ENCODE measurements at places on chromosomes 13 and 19.

DNA sequence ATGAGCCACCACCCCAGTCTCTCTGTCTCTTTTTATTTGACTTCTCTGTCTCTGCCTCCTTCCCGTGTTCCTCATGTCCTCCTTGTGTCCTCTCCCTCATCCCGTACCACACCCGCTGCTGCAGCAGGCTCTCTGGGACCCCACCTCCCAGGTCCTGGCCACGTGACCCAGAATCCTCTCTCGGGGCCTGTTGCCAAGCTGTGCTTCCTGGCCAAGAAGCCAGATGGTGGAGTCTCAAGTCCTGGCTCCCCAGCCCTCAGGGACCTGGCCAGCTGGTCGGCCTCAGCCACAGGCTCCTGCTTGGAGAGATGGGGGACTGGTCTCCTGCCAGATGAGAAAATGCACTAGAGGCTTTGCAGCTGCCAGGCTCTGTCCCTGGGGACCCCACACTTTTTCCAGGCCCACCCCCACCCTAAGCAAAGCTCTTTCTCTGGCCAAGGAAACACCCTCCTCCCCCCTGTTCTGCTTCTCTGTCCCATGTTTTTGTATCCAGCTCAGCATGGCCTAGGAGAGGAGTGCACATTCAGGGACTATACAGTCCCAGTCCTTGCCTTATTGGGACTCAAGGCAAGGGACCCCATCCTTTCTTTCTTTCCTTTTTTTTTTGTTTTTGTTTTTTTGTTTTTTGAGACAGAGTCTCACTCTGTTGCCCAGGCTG is 34.3 kb upstream of the SHKBP1 start:
- no peak for DNase-seq

DNA sequence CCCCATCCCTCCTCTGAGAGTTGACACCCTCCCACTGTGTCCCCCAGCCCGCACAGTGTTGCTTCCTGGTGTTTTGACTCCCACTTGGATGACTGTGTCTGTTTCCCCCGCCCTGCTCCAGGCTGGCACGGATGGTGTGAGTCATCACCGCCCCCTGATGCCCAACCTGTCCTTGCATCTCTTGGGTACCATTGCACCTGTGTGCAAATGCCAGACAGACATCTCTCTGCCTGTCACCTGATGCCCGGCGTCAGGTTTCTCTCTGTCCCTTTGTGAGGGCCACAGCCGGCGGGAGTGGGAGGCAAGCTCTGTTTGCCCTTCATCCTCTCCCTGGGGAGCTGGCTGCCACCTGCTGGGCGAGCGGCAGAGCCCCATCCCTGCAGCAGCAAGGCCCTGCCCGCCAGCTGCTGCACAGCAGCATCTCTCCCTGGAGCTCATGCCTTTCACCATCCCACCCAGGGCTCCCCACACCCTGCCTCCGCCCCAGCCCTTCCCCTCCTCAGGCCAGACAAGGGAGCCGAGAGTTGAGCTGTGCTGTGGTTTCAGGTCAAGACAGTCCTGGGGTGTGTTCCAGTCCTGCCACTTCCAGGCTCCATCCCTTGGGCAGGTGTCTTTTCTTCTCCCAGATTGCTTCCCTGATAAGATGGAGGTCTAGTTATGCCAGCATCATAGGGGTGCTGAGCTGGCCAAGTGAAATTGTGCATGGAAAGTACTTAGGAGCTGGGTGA is 29.7 kb downstream of the NKPD1 start:
- DNase-seq: no peak

DNA sequence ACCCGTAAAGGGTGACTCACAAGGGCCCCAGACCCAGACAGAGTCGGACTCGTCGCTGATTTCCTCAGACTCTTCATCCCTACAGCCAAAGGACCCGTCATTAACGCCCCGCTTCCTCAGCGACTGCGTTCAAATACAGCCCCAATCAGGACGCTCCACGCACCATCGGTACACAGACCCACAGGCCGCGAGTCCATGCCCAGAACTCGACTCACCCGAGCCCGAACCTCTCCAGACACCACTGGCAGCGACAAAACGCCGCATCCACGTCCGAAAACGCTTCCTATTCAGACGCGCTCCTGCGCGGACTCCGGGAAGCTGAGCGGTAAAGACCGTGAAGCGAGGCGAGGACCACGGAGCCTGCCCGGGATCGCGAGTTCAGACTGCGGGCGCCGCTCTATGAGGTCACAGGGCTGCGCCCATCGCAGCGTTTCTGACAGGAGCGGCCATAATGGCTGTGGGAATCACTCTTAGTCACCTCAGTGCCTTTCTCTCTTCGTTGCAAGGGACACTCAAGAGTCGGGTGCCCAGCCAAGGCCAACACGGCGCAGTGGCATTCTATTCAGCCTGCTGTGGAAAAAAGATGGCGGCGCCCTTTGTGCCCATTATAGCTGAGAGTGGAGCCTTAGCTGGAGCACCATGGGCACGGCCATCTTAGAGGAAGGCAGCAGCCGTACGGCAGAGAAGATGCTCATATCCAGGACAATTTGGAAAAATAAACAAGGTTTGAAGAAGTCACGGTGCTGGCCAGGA is at the start of gene ZNF614:
TSS of gene ZNF614 (minus strand) at position 353 of the 753 bp plus-strand sequence. CDS start 2,634 bp downstream, outside the sequence.
- peak; percentile 86 for DNase-seq

DNA sequence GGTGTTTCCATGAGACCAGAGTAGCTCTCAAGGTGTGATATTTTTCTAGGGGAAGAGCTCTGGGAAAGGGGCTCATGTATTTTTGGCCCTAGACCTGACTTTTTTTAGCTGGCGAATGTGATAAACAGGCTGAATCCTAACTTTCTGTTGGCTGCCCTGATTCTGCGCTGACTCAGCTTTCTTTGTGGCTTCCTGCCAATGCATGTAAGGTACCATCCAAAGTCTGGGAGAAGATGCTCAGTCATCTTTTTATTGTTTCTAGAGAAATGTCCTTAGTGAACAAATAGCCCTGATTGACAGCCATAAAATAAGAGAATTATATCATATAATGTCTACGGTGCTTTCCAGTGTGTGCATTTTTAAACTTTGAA is 113.6 kb upstream of the MBNL2 start:
- no peak for DNase-seq

GRCh38 chr13:90800082-90800746 is 547.3 kb upstream of the MIR17HG start:
- DNase-seq: peak; percentile 63

- no peak for DNase-seq
Observed at GRCh38 chr13:24452044-24452443, 60.5 kb downstream of the PARP4 start.

DNA sequence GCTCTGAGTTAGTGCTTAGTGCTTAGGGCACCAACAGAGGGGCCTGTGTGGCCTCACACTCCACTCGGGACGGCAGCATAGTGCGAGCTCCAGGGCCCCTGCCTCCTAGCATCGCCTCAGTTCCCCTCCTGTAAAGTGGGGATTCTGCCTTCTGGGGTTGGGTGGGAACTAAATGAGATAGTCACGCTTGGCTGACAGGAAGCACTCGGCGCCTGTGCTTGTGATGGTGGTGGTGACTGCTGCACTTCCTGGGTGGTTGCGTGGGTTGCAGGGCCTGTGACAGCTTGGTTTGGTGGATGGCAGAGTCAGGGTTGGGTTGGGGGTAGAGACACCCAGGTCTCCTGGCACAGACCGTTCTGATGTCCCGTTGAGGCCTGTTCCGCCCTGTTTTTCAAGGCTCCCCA is 7.7 kb downstream of the PLEKHF1 start:
- DNase-seq: no peak

DNA sequence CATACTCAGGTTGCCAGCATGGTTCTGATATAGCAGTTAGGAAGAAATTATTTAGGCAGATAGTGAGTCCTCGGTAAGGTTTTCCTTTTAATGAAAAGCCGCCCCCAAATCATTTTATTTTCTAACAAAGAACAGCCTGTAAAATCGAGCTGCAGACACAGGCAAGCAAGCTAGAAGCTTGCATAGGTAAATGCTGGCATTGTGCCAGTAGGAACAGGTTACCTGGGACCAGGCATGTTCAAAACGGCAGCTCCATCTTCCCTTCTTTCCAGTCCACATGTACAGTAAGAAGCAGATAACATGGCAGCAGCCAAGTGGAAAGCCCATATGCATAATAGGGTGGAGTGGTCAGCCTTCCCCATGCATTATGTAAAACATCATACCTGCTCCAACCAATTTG is 71.1 kb downstream of the UGGT2 start:
- DNase-seq: no peak

DNA sequence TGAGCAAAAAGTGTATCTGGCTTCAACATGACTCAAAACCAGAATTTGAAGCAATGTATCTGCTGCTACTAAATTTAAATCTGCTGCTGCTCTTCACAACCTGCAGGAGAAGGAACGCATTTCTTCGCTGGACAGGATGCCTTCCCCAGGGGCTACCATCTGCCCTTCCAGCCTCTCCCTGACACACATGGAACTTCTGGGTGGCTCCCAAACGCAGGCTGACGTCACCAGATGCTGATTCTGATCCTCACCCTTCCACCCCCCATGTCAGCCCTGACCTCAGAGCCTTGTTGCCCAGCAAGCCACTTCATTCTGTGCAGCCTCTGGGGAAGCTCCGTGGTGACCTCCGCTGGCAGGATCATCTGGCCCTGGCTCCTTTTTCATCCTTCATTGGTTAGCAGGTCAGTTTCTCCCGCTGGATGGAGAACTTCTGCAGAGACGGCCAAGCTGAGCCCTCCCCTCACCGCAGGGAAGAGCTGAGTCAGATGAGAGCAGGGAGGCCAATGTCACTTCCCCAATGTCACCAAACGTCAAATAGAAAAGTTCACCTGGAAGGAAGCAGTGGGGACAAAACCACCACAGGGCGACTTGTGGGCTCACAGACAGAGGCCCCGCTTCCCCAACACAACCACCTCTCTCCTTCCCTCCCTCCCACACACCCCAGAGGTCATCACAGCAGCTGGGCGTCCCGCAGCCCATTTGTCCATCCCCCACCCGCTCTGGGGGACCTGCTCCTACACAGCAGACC is 14.0 kb upstream of the RAB20 start:
- no peak for DNase-seq

DNA sequence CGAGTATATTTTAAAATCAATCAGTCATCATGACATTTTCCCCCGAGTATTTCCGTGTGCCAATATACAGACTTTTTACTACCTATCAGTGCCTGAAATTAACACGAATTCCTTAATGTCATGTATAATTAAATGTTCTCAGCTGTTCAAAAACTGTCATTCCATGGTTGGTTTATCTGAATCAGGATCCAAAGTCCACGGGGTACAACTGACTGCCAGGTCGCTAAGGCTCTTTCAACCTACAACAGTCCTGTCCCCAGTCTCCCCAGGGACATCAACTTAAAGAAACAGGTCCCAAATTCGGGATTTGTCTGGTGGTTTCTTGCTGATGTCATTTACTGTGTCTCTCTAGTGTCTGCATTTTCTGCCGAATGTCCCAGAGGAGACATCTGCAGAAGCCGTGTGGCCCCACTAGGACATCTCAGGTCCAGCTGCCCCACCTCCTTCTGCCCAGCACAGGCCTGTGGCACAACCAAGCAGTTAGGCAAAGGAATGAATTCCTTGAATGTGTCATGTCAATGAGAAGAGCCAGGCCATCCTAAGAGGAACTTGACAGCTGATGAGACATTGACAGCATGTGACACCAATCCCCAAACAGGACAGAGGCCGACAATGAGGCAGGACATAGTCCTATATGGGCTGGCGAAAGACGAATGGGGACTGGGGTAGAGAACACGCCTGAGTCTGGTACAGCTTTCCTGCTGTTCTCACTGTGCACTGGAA is 109.5 kb downstream of the STK24 start:
- DNase-seq: no peak

GRCh38 chr19:10611907-10612306 is 13.4 kb upstream of the SLC44A2 start:
- no peak for DNase-seq

DNA sequence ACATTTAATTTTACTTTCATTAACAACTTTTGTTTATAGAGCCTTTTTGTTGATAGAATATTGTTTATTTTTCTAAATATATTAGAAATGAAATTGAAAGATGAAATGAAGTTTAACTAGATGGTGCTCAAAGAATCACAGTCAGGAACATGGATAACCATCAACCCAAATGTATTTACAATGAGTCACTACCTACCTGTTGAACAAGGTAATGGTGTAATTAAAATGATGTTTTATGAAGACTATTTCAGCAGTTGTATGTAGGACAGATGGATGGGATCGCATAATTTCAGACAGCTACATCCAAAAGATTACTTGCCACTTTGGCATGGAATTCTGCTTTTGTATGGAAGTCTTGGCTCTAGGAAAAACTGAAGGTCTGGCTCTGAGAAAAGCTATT is 403.6 kb upstream of the SLC10A2 start:
- DNase-seq: no peak

DNA sequence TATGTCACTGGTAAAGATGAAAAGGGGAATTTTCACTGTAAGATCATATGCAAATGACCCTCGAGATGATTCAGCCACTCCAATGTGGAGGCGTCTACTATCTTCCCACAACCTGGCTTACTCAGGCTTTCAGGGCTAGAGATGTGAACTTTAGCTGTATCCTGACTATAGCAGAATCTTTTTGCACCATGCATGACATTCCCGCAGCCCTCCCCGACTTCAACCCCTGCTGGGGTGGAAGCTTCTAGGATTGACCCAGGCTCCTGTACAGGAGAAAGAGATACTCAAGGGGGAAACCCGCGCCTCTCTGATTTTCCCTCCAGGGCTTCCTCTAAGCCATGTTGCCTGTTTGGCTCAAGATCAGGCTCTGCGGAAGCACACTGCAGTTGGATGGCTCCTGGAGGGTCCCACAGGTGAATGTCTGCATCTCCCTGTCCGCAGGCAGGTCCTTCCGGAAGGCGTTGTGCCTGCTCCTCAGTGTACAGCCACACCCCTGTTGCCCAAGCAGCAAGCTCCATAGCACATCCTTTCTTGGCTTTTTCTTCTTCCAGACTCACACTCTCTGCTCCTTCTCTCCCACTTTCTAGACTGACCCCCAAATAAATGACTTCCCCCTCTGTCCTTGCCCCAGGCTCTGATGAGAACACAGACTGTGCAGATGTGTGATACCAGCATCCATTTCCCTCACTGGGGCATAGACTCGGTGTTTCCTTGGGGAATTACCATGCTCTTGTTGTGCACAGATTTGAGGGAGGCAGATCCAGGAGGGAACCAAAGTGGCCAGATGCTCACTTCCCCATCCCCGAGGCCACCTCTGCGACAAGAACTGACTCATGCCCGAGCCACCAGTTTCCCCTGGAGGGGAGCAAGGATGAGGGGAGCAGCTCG is 29.1 kb upstream of the POP4 start:
- DNase-seq: no peak

GRCh38 chr13:19591864-19592263 is 30.5 kb upstream of the TPTE2 start:
- no peak for DNase-seq

GRCh38 chr19:6267552-6268381 is 12.0 kb downstream of the MLLT1 start:
- no peak for DNase-seq

- DNase-seq: no peak
Observed at GRCh38 chr19:19578252-19578651, 40.2 kb downstream of the CILP2 start.

- no peak for DNase-seq
Observed at GRCh38 chr13:75647126-75647784, 11.1 kb downstream of the LMO7 start.

- DNase-seq: no peak
Observed at GRCh38 chr19:30802424-30803013, 430.3 kb downstream of the ZNF536 start.
